NCI-H748 treated with DMSO at 0.1 percent for 48 hours (cell line): ENCODE measurements at places on chromosomes 6 and 20.

GRCh38 chr6:26394289-26394688 is 7.8 kb upstream of the BTN3A1 start:
- DNase-seq, result no peak

DNA sequence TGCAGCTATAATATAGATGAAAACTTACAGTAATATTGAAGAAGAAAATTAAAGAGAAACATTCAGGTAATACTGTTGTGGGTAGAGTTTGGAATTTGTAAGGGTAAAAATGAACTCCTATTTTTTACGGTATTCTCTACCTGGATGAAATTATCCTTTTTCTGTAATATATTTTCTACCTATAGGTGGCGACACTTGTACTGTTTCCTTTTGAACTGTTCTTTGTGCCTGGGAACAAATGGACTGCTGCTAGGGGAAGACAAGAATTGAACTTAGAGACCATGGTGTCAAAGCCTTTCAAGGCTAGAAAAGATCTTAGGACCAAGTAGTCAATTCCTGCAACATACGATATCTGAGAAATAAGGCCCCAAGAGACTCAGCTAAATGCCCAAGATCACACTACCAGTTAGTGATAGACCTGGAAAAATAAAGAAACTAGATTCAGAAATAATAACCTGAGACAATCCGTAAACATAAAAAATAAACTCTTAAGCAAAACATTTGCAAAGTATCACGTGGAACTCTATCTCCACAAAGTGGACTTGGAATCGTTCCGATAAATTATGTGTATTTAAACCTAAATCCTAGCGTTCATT is 383.8 kb downstream of the TFAP2A start:
- peak; percentile 35 for DNase-seq

DNA sequence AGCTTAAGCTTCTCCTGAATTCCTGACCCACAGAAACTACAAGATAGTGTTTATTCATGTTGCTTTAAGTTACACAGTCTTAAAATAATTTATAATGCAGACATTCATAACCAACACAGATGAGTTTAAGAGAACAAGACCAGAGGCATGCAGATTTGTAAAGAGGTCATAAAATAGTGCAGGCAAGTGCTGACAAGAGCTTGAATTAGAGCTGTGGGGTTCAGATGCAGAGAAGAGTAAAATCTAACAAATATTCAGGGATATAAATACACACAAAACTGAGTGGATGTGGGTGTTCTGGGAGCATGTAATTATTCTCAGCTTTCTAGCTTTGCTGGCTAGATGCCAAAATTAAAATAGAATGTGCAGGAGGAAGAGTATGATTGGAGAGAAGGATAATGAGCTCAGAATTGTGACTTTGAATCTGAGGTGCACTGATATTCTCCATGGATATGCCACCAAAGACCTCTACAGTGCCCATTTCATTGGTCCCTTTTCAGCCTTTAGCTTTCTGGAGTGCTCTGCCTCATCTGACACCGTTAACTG is 291.9 kb upstream of the SGK1 start:
- DNase-seq, result no peak

DNA sequence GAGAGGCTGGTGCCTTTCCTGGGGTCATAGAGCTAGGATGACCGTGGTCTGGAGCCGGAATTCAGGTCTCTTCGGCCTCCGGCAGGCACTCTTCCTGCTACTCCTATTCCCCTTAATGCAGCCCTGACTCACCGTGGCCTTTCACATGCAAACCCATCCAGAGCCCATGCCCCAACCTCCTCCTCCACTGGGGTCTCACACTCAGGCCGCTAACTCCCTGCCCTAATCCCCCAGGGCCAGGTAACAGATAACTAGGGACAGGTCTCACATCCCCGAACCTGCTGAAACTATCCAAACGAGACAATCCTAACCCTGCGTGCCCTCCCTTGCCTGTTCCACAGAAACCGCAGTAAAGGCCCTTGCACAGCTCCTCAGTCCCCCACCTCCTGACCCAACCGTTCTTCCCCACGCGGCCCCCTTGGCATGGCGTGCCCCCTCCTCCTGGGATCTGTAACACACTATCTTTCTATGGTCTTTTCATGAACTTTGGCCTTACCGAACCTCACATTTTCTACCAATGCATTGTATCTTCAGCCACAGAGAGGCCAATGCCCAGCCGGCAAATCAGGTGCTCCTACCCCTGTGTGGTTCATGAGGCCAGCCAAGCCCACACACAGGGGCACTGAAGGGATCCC is 245.4 kb upstream of the EXOC2 start:
- no peak for DNase-seq

- no peak for DNase-seq
These were observed 78.4 kb downstream of the LIN28B start for GRCh38 chr6:105035299-105035698.

DNA sequence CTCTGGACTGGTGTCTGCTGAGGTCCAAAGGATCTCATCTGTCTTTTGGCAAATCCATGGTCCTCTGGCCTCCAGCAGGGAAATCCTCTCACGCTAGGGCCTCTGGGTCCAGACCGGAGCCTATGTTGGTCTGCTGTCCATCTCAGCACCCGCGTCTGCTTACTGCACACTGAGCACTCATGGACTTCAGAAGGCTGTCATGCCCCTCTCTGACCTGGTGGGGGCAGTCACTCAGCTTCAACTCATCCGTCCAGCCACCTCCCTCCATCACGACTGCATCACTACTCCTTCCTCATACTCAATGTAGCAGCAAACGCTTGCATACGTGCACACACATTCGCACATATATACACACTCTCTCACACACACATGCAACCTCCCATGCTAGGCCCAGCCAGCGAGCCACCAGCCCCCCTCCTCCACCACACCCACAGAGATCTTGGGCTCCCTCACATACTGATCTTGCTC is 33.3 kb downstream of the GABRR2 start:
- DNase-seq, result no peak

DNA sequence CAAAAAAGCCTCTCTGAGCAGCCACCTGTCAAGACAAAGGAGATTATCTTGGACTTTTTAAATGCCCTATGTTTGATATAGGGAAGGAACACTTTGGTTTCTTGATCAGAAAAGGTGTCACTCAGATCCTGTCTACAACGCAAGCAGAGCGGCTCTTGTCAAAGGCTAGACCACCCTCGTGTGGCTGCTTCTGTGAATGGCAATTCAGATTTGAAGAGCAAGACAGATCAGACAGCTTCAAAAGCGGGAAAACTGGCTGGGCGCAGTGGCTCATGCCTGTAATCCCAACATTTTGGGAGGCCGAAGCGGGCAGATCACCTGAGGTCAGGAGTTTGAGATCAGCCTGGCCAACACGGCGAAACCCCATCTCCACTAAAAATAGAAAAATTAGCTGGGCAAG is 10.1 kb upstream of the NXT1 start:
- peak; percentile 70 for DNase-seq
